GM18507 (cell line): ENCODE measurements at places on chromosomes 2 and 18.

GRCh38 chr2:101737478-101738255 lies 40.2 kb downstream of the MAP4K4 start:
- no peak for DNase-seq

- DNase-seq: no peak
These were observed 17.7 kb downstream of the COL5A2 start for GRCh38 chr2:189161894-189162293.

- DNase-seq: no peak
These were observed 288.6 kb downstream of the SETBP1 start for GRCh38 chr18:44969214-44969795.

GRCh38 chr2:73177645-73178255 lies 24.6 kb upstream of the NOTO start:
- no peak for DNase-seq

- no peak for DNase-seq
These were observed 30.9 kb downstream of the HAUS1 start for GRCh38 chr18:46134920-46135675.

DNA sequence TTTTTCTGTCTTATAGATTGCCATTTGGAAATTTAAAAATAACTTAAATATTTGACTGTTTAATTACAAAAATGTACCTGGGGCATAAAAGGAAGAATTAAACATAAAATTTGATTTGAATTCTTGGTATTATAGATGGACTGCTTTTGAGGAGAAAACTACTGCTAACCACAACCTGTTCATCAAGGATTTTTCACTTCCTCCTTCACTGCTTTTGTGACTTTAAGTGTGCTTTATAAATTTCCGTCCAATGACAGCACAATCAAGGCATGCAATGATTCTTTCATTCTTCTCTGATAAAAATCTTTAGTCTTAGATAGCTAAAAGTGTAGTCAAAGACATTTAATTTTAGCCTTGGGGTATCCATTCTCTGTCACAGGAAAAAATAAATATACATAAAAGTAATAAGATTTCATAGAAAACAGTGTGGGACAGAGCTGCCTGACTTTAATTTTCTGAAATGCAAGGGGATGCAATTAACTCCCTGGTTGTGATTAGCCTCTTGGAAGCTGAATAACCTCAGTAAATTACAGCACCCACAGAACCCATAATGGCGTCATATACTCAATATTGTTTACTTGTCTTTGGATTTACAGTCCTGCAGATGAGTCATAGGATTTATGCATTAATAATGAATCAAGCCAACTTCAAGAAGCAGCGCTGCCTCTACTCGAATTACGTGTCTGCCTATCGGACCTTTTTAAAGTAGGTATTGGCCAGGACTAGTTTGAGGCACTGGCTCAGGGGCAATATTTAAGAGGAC lies 587.9 kb downstream of the NRXN1 start:
- no peak for DNase-seq

DNA sequence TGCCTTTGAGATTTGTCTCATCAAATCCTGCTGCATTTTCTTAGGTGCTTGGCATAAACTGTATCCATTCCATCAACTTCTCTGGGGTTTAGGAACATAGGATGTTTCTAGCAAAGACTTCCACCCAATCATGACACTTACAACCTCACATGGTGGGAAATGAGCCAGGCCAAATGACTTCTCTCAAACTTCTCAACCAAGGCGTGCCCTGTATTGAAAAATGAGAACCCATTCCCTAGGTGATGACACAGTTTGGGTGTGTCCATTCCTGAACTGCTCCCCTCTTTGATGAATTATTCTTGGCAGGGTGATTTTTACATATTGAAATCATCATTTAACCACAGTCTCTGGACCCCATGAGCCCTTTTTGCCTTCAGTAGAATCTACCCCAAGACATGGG lies 161.1 kb downstream of the EN1 start:
- no peak for DNase-seq

DNA sequence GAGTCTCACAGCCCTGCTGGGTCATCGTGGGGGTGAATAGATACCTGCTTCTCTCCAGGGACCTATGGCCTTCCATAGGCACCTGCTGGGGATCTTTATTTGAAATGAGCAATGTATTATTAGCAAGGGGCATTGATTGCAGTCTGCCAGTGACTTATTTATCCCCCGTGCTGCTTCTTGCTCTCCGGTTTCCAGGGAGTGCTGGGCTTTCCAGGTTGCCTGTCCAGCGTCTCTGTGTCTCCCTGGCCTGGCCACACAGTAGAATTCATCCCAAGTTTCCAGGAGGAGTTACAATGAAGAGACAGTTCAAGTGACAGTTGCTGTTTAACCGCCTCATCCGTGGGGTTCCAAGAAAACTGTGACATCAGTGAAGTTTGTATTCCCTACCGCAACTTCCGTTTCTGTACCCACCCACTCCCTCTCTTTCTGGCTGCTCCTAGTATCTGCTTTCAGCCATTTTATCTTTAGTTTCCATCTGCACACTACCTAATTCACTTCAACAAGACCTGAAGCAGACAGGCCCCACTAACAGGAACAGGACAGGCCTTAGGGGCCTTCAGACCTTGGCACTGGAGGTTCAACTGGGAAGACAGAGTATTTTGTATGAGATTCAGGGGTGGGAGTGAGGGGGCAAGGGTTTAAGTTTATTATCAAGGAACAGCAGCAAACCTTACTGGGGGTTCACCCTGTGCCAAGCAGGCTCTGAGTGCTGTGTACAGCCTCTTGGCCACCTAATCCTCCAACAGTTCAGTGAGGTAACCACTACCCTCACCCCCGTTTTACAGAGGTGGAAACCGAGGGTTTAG lies 134.8 kb downstream of the PRKCE start:
- no peak for DNase-seq

GRCh38 chr2:167332358-167332757 lies 444.1 kb downstream of the XIRP2 start:
- DNase-seq: no peak

DNA sequence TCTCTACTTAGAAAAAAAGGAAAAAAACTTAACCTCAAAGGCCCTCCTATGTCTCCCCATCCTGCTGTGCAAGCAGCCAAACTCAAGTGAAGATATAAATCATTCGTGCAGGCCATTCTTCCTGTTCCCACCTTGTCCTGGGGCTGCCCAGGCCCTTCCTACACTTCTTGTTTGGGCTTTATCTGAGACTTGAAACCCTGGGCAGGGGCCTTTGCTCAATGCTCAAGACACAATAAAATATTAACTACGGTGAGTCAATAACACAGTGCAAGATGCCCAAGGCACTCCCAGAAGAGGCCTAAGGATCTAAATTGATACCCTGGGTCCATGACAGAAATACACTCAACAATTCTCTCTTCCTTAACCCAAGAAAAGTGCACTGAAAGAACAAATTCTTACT lies 67.6 kb downstream of the TBC1D8 start:
- no peak for DNase-seq

DNA sequence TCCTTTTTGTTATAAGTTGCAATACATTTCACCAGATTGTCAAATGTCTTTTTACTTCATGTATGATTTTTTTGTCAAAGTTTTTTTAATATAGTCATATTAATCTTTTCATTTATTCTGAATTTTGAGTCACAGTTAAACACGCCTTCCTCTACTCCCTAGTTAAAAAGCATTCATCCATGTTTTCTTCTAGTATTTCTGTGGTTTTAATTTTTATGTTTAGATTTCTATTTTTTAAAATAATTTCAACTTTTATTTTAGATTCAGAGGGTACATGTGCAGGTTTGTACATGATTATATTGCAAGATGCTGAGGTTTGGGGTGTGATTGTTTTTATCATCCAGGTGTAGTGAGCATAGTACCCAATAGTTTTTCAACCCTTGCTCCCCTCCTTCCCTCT lies 146.7 kb upstream of the MYO3B start:
- DNase-seq: no peak

- no peak for DNase-seq
These were observed 434.4 kb upstream of the RGPD4 start for GRCh38 chr2:107392241-107392704.

DNA sequence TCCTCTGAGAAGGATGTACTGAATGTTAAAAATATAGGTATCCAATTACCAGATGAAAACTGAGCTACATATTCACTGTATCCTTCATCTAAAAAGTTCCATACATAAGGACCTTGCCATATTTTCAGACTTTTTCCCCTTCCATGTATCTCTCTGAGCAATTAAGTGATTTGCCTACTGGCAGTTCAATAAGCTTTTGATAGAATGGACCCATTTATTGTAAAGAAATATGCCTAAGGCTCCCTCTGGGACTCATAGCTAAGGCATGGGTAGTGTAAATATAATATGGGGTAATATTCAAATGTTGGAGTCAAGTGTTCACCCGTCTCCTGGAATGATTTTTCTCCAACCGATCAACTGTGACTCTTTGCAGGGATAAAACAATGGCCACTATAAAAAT lies 135.4 kb upstream of the FSHR start:
- no peak for DNase-seq

DNA sequence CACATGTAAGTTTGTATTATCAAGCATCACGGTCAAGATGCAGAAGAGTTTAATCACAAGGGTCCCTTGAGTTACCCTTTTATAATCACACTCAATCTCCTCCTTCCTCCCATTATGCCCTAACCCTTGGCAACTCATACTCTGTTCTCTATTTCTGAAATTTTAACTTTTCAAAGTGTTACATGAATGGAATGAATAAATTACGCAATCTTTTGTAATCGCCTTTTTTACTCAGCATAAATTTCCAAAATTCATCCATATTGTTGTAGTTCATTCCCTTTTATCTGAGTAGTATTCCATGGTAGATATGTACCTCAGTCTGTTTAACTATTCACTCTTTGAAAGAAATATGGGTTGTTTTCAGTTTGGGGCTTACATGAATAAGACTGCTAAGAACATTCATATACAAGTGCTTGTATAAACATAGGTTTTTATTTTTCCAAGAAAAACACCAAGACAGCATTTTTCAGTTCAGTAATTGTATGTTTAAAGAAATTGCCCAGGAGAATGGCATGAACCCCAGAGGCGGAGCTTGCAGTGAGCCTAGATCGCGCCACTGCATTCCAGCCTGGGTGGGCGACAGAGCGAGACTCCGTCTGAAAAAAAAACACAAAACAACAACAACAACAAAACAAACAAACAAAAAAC lies 430.9 kb upstream of the KCNH7 start:
- no peak for DNase-seq

DNA sequence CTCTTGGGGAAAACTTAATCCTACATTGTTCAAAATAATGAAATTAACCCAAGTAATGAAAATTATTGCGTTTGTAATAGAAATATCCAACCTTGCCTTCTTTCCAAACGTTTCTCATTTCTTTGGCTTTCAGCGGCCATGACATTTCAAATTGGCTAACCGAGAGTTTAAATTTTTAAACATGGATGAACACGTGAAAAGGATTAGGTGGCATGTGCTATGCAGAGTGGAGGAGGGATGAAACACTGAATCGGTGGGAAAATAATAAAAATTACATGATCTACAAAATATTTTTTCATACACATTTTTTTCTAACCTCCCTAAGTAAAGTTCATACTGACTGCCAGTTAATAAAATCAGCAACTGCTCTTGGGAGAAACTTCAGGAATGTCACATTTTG lies 728.4 kb upstream of the PKDCC start:
- no peak for DNase-seq

DNA sequence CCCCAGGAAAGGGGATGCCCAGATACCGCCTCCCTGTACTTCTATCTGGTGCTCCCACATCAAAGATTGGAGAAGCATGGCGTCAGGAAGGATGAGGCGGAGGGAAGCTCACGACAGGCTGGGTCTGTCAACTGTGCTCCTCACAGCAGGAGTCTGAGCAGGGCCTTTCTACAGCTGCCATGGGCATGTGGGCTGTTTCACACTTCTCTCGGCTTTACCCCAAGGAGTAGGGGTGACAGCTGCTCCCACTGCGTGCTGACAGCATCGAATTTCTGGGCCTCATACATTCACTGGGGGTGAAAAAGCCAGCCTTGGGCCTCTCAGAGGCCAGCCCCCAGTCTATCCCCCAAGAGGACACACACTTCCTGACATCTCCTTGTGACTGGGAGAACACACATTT lies 21.1 kb downstream of the NEURL3 start:
- DNase-seq: no peak

DNA sequence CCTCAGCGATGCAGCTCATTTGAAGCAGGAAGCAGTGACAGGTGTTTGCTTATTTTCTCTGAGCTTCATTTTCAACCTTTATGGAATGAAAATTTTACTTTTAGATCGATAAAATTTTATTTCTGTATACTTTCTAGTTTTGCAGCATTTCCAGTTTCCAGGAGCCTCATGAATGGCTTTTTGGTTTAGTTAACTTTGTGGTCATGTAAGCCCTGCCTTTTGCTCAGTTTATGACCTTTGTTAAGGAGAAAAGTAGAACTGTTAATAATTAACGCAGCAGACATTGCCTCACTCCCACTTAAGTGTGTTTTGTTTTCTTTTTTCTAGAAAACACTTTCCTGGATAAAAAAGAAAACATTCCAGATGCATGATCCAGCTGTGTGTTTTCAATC lies 4.4 kb upstream of the FARP2 start:
- DNase-seq: no peak

- no peak for DNase-seq
These were observed 31.6 kb upstream of the VWC2L start for GRCh38 chr2:214379227-214379626.

DNA sequence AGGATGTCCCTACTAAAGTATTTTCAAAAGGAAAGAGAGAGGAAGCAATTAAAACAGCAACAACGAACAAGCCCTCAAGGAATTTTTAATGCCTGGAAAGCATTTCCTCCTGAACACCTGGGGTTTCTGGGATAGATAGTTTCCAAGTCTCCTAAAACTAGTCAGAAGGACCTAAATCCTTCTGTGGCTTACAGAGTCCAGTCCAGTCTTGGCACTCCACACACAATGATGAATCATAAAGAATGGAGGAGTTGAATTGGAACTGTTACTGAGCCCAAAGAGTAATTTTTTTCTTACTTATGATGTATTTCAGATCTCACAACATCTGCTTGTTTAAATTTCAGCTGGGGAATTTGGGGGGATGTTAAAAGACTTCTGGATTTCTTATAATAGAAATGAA lies 144.6 kb upstream of the SETBP1 start:
- DNase-seq: no peak

- no peak for DNase-seq
These were observed 48.6 kb upstream of the MSTN start for GRCh38 chr2:190111166-190111565.

GRCh38 chr2:26570083-26570430 lies 71.1 kb downstream of the CIB4 start:
- no peak for DNase-seq

DNA sequence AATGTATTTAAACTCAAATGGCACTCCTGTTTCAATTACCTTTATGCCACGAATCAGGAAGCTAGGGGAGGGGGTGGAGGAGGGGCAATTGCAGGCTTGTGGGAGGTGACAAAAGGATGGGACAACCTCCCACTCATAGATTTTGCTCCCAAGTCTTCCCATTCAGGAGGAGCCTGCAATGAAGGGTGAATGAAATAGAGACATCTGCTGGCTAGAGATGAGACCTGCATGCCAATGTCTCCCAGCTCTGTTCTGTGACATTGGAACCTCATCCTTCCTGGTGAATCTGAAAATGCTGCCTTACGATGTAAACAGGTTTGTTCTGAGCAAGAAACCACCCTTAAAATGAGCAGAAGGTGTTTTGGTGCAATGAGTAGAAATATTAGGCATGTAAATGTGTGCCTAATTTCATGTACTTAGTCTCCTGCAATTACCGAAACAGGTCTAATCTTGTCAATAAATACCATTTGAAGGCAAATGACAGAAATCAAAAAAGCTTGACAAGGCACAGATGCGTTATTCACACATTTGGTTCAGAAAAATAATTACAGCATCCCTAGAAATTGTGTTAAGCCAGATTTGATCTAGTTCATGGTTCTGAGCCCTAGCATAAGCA lies 2.7 kb upstream of the PID1 start:
- DNase-seq: peak; percentile 5
